Frontal cortex (tissue), 4 donors: ENCODE measurements at places on chromosomes 6 and 20.
A peak's percentile ranks its signal among the peaks of the same experiment; 100 is the strongest.

DNA sequence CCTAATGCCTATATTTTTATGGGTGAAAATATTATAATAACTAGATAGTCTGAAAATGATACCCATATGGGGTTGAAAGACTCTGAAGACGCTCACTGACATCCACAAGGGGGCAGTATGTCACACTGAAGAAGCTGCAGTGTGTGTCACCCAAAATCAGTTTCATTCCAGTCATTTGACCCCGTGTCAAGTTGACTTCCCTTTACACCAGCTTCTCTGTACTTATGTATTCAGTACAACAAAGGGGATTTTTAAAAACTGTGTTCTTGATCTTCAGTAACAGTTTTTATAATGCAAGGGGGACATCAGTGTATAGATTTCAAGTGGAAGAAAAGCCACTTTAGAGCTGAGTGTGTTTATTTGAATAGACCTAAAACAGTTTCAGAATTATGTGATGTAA lies 19.3 kb downstream of the FAXC start:
- peak; percentile 41 for DNase-seq

DNA sequence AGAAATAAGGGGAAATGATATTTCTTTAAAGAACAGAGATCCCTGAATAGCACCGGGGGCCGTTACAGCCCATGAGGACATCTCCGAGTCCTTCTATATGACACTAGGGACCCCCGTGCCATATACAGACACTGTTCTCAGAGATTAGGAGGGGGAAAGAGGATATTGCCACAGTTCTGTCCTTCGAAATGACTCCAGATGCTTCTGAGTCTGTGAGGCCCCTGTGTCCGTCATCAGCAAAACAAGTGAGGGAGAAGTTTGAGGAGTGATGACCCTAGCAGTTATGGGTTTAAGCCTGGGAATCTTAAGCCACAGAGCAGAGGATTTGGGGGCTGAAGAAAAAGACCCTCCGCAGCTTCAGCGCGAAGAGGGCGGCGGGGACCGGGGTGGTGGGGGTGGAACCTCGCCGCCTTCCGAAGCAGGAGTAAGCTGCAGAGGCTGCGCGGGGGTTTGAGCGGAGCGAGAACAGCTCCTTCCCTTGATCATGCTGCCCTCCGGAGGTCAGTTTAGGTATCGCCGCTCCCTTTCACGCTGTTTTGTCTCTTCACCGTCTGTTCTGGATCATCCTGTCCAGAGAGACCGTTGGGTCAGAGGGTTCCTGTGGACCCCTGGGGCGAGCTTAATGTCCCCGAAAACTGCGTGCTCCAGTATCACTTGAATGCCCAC lies 23.6 kb downstream of the VPS52 start:
- DNase-seq, result peak; percentile 60

DNA sequence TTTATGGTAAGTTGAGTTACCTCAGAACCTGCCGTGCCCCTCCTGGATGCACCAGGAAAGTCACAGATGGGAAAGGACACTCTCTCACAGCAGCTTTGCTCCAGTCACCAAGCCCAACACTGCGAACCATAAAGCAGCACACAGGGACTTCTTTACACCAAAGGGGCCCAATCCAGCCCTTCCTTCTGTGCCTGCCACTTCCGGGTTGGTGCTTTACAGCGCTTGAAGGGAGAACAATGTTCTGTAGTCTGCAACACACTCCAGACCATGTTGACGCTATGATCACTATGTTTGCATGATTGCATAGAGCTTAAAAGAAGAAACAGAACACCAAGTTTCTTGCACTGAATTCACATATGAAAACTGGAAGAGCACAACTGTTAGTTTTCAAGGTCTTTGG lies 57.1 kb downstream of the SERAC1 start:
- DNase-seq, result no peak

DNA sequence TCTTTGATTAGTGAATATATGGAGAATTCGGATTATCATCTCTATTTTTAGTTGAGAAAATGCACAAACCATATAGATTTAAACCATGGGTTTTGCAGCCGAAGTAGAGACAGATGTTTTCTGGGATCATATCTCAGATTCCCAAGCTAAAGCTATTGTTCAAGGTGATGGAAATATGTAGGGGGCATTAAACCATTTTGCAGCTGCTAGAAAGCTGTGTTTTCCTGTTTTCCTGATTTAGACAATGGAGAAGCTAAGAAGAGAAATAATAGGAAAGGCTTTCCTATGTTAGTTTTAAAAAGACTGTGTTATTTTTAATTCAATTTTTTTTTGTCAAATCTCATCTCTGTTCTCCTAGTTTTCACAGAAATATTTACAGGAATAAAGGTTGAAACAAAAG lies 6.2 kb downstream of the CD93 start:
- DNase-seq, result no peak

- DNase-seq, result no peak
These were observed 22.7 kb upstream of the NUP153 start for GRCh38 chr6:17729223-17730077.

GRCh38 chr6:99130897-99131873 lies 183.4 kb upstream of the FBXL4 start:
- no peak for DNase-seq

DNA sequence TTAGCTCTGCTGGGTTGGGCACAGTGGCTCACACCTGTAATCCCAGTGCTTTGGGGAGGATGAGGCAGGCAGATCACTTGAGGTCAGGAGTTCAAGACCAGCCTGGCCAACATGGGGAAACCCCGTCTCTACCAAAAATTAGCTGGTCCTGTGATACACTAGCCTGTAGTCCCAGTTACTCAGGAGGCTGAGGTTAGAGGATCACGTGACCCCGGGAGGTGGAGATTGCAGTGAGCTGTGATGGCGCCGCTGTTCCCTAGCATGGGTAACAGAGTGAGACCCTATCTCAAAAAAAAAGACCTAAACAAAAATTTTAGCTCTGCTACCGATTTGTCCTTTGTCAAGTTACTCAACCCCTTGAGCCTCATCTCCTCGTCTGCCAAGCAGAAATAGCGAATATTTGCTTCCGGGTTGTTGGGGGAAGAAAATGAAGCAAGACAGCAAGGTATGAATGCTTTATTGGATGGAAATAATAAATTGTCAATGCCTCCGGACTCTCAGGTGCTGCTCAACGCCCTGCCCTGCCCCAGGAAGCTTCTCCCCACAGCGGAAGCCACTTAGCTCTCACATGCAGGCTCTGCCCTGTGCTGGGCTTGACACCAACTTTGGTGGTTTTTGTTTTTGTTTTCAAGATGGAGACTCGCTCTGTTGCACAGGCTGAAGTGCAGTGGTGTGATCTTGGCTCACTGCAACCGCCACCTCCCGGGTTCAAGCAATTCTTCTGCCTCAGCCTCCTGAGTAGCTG lies 24.9 kb upstream of the ITCH start:
- no peak for DNase-seq

GRCh38 chr20:51994751-51995417 lies 192.6 kb upstream of the SALL4 start:
- no peak for DNase-seq

GRCh38 chr6:125718109-125718508 lies 31.3 kb upstream of the HEY2 start:
- DNase-seq, result no peak

GRCh38 chr6:13813621-13814175 lies 659 bp downstream of the MCUR1 start:
- peak; percentile 42 for DNase-seq

GRCh38 chr20:45301824-45302271 lies 4.8 kb upstream of the RBPJL start:
- DNase-seq, result no peak

- DNase-seq, result no peak
These were observed 214.9 kb upstream of the CST7 start for GRCh38 chr20:24734139-24734538.

GRCh38 chr20:5401277-5401875 lies 84.6 kb upstream of the PROKR2 start:
- DNase-seq, result no peak
